ENCODE measurements at places on chromosomes 16 and 17. TPM values are rescaled to one million over a fixed set of nuclear protein-coding genes. Genes with fewer than 3 reads are reported as not detected.

IL21R gene
- total RNA-seq = 2.2 TPM

HBQ1 gene
- not detected for total RNA-seq

ODAD4 gene
- 0.99 TPM for total RNA-seq

HOXB4 gene
- total RNA-seq = not detected

CD7 gene
- total RNA-seq = not detected

TSPAN10 gene
- 1.7 TPM for total RNA-seq

GRAPL gene
- total RNA-seq = not detected

DRC3 gene
- total RNA-seq = 2.6 TPM

GRCh38 chr17:29867643-29868181, 62.3 kb downstream of the SSH2 start:
- no peak for DNase-seq

DNA sequence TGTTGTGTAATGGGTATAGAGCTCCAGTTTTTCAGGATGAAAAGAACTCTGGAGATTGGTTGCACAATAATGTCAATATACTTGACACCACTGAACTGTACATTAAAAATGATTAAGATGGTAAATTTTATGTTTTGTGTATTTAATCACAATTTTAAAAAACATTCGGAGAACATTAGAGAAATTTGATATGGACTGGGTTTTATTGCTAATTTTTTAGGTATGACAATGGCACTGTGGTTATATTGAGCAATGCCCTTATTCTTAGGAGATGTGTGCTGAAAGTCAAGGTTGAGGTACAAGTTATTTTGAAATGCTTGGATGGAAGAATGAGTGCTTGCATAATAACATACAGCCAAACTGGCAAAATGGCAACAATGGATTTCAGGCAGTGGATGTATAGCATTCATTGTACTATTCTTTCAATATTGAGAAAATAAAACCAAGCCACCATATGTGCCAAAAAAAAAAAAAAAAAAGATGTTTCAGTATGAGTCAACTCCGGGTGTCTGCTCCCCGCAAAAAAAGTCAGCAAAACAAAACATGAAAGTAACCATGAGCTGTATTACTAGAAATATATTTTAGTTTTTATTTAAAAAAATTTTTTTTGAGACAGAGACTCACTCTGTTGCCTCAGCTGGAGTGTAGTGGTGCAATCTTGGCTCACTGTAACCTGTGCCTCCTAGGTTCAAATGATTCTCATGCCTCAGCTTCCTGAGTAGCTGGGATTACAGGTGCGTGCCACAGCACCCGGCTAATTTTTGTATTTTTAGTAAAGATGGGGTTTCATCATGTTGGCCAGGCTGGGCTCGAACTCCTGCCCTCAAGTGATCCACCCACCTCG, 19.8 kb downstream of the HOXB1 start:
- no peak for DNase-seq

DNA sequence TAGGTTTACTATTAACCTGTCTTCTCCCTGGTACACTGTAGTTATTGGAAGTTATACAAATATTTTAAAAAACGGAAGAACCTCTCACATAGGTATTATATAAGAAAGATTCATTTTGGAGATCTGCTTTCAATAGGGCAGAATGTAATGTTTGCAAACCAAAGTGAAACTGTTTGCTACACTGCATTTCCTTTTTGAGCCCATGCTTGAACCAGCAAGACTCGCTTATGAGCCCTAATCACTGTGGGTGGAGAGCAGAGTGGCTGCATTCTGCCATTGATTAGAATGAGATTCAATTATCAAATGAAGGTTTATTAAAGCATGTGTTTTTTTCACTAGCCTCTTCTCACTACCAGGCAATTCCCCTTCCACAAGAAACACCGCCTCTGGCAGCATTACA, 589.7 kb downstream of the CDH11 start:
- DNase-seq = no peak

DNA sequence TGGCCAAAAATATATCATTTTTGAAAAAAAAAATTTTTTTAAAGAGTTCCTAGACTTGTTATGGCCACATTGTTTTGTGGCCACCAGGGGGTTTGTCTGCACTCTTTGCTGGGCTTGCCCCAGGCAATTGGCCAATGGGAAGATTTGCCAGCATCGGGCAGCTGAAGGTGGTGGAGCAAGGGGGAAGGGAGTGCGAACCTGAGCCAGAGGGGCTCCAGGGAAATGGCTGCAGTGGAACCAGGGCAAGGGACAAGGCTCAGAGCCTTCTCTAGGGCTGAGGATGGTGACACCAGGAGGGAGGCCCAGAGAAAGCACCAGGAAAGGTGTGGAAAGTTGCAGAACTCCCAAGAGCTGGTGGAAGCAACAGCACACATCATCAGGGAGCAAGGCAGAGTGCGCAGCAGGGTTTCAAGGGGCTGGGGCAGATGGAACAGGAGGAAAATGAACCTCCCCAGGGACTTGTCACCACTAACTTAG, 15.5 kb upstream of the CMIP start:
- no peak for DNase-seq

GRCh38 chr17:40284085-40284713, 3.5 kb upstream of the CDC6 start:
- no peak for DNase-seq

- DNase-seq = peak; percentile 62
These were observed 14.0 kb downstream of the NR1D1 start for GRCh38 chr17:40086150-40087044.

GRCh38 chr17:13643180-13643579, 41.5 kb upstream of the HS3ST3A1 start:
- DNase-seq = no peak

DNA sequence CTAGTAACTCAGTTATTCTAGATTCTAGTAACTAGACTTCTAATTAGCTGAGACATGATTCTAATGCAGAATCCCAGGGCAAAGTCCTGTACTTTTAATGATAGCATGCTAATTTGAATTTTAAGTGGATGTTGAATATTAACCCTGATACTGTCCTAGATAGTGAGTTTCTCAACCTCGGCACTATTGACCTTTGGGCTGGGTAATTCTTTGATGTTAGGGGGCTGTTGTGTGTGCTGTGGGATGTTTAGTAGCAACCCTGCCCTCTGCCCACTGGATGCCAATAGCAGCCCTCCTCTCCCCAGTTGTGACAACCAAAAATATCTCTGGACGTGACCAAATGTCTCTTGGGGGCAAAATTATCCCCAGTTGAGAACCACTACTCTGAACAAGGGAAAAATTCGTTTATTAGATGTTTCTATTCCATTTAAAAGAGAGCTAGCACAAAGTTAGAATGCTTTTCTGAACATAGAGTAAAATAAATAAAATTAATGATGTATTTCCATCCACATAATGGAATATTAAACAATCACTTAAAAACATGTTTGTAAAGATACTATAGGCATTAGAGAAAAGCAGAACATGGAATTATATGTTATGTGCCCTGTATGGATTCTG, 30.2 kb downstream of the SALL1 start:
- DNase-seq = no peak

DNA sequence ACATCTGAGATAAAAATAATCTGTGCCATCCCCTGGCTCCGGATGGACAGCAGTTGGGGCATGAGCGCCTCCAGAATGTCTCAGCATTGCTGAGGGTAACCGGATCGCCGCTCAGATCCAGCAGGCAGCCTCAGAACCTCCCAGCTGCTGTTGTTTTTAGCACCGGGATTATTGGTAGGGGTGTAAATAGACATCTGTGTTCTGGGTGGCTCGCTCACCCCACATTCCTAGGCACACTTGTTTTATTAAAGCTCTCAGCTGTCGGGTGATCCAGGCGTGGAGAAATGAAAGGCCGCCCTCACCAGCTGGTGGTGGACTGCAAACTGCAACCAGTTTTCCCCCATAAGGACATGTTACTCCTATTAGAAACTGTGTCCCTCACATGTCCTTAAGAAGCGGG, 32.1 kb downstream of the MYH3 start:
- DNase-seq = no peak

- DNase-seq = no peak
These were observed 29.4 kb downstream of the HMOX2 start for GRCh38 chr16:4505356-4506147.

DNA sequence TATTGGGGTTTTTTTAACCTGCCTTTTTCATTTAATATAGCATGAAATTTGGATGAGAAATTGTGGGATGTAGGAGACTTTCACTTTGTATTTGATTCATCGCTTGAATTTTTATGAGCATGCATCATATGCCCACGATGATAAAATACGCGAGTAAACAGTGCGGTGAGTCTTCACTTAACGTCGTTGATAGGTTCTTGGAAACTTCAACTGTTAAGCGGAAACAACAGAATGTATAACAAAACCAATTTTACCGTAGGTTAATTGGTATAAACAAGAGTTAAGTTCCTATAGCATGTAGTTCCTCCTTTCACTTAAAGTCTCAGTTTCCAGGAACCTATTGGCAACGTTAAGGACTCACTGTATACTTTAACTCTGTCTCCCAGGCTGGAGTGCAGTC, 28.7 kb downstream of the MMP15 start:
- no peak for DNase-seq

DNA sequence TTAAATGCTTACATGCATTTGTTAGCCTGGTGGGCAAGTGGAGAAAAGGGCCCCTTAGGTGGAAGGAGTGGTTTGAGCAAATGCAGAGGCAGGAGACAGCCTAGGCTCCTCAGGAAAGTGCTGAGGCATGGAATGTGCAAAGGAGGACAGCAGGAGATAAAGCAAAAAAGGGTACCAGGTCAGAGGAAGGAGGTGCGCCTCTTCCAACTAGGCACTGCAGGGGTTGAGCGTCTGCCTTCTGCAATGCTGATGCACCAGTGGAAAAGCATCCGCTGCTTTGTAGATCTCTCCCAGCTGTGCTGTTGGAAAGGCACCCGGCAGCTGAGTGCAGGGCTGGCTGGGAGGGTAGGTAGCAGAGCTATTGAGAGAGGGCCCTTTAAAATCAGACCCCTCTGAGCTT, 287.0 kb upstream of the XYLT1 start:
- DNase-seq = no peak

- DNase-seq = no peak
These were observed 5.8 kb upstream of the RARA start for GRCh38 chr17:40303009-40303657.

DNA sequence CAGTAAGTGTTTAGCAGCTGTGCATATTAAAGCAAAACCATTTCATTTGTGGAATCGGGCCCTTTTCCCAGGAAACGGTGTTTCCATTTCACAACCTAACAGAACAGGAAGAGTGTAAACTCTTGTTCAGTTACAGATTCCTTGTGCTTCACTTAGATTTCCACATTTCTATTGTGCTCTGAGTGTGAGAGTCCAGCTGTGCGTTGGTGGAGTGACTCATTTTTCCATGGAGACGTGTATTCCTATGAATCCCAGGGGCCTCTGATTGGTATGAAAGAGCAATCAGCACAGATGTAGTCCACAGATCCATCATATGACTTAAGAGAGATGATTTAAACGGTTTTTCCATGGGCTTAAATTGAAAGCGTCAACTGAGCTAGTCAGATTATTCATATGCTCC, 13.3 kb upstream of the CAVIN1 start:
- DNase-seq = no peak
